ENCODE measurements at places on chromosomes 5 and 9.

DNA sequence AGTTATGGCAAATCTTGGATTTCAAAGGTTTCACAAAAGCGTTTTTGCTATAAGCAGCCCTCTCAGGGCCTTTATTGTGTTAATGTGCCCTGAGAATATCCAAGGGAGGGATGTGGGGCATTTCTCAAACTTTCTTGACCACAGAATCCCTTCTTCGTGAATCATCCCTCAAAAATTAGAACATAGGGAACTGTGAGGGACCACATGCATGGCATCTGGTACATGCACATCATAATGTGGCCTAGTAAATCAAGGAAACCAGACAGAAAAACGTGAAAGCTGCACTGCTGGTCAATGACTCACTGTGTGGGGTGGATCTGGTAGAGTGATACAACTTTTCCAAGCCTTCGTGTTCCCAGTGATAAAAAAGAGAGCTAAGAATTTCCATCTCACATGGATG, 22.4 kb downstream of the DDX31 start:
- DNase-seq = no peak

DNA sequence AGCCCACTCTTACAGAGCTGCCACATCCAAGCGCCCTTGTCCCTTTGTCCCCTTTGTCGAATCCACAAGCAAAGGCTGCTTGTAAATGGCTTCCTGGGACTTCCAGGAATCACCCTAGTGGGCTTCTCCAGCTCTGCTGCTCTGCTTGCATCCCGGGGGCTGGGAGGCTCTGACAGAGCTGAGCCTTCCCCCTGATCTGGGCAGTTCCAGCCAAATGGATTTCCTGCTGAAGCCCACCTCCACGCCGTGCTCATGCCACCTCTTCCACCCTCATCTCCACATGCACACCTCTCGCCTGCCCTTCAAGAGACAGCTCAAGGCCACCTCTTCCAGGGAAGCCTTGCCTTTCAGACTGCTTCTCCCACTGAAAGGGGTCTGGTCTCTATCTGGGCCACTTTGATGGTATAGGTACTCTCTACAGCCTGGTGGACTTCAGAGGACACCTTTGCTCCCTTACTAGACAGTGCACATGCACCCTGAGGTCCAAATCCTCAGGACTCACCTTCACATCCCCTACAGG, 106.2 kb downstream of the LHFPL2 start:
- DNase-seq = no peak

GRCh38 chr5:156025656-156026055, 301.3 kb upstream of the SGCD start:
- DNase-seq = no peak

- DNase-seq = no peak
Observed at GRCh38 chr9:88312517-88313103, 75.6 kb upstream of the SPIN1 start.

DNA sequence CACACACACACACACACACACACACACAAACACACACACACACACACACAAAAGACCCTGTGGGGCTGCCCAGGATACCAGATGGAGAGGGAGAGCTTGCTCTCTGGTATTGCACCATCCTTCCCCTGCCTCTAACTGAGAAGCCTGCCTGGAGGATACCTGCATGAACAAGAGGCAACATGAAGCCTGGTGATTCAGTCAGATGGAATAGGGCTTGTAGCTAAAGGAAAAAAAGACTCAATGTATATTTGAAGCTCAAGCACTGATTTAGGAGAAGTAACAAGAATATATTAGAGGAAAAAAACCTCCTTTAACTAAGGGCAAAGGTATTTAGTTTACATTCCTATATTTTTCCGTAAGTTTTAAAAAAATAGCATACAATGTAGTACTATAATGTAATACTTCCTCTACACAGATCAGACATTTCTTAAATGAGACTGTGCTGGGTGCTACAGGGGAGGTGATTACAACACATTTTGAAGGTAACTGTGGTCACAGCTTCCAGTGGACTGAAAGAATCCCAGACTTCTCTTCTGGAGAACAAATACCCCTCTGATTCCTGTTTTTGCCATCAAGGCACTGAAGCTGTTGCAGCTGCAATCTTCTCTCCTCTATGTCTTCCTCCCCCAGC, 169.3 kb downstream of the DCP2 start:
- DNase-seq = no peak

DNA sequence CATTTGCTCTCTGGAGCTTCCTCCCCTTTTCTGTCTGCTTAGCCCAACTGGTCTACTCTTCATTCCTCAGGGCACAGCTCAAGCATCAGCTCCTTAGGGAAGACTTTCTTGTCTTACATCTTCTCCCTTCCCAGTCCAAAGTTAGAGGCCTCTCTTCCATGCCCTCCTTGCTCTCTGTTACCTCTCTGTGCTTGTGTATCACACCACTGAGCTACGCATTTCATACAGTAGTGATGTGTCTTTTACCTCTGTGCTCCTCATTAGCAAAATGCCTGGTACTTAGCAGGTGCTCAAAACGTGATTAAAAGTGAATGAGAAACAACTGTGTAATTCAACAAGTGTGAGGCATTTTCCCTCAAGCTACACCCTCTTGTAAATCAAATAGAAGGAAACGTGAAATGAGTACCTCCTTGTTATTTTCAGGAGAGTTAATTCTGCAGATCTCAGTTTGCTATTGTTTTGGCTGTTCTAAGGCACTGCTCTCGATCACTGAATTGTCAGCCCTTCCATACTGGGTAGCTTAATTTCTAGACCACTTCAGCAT, 39.0 kb downstream of the ERAP1 start:
- DNase-seq = no peak

DNA sequence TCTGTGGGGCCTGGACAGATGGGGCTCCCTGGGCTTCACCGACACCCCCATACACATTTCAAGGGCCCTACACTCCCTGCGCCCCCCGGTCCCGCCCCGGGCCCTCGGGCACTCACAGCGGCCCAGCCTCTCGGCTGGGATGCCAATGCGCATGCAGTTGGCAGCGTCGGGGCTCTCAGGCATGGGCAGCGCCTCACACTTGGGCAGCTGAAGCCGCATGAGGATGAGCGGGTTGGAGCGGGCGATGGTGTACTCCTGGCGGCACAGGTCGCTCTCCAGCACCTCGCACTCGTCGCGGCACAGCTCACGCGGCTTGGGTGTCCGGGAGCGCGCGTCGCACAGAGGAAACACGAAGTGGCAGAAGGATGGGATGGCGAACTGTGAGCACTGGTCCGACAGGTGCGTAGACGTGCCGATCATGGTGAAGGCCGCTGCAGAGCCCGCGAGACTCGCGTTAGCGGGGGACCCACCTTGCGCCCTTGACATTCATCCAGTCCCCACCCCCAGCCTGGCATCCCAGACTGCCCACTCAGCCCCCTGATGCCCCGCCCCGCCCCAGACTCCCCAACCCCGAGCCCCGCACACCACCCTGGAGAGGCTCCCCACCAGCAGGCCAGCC, 216.9 kb downstream of the ROR2 start:
- DNase-seq = no peak

GRCh38 chr5:93158841-93159240, 422.2 kb downstream of the NR2F1-AS1 start:
- no peak for DNase-seq

DNA sequence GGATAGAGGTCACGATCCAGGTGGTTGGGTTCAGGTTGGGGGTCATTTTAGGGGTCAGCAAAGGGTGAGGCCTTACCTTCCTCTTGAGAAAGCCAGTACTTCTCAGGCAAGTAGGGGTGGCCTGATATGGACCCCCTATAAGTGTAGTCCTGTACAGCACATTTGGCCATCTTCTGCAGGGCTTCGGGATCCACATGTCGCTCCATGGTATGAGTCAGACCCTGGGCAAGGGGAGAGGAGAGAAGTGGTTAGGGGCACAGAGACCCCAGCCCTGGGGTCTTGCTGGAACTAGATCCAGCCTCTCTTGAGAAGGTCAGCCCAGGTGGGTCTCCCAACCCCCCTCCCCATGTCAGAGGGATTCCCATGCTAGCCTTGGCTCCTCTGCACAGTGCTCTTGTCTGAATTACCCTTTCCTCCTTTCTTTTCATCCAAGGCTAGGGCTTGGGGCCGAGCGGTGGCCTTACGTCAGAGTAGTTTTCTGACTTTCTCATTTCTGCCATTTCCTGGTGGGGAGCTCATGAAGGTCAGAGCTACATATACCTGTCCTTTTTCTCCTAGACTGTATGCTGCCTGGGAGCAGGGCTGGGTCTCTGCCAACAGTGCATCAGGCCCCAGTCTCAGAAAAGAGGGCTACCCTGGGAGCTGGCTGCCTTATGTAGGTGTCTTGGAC, 9.0 kb upstream of the MYORG start:
- no peak for DNase-seq

DNA sequence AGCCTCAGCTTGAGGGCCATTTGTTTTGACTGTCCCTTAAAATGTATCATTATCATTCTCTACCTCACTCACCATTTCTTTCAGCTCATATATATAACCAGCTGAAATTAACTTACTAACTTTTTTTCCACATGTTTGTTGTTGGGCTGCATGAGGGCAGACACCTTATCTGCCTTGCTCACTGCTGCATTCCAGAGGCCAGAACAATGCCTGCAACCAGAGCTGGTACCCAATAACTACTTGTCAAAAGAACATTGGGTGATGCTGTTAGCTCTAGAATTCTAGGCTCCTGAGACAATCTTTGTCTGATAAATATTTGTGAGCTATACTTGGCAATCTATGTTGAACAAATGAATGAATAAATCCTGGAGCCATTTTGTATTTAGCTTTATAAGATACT, 68.3 kb downstream of the HTR4 start:
- DNase-seq = no peak

GRCh38 chr5:97436405-97436804, 253.4 kb upstream of the RIOK2 start:
- no peak for DNase-seq

- no peak for DNase-seq
Observed at GRCh38 chr5:169222934-169223594, 77.9 kb downstream of the SLIT3 start.

GRCh38 chr5:140631036-140631417, 1.9 kb downstream of the CD14 start:
- no peak for DNase-seq

DNA sequence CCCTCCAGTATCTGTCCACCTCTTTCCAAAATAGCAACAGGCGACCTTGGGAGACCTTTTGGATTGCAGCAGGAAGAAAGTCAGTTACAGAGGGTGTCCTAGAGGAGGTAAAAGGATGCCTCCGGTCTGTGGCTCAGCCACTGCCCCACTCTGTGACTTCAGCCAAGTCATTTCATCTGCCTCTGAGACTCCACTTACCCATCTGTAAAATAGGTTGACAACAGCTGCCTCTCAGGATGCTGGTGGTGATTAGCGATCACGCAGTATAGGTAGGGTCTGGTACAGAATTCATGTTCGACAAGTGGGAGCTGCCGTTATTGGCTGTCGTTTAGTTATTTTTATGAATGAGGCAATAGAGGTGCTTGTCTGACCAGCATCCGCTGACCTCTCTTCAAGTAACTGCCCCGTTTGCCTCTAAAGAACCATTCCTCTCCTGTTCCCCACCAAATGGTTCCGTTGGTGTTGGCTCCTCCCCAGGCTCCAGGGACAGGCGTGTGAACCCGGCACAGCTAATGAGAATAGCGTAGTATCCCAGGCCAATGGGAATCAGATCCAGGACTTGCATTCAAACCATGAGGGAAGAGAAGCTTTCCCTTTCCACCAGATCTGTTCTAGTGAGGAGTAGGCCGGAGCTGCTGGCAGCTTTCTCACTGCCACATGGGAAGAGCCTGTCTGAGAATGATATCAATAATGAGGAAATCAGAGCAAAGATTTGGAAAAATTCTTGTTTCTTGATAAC, 64.1 kb downstream of the SMIM23 start:
- DNase-seq = no peak
